ENCODE measurements at places on chromosomes 12 and 14.

DNA sequence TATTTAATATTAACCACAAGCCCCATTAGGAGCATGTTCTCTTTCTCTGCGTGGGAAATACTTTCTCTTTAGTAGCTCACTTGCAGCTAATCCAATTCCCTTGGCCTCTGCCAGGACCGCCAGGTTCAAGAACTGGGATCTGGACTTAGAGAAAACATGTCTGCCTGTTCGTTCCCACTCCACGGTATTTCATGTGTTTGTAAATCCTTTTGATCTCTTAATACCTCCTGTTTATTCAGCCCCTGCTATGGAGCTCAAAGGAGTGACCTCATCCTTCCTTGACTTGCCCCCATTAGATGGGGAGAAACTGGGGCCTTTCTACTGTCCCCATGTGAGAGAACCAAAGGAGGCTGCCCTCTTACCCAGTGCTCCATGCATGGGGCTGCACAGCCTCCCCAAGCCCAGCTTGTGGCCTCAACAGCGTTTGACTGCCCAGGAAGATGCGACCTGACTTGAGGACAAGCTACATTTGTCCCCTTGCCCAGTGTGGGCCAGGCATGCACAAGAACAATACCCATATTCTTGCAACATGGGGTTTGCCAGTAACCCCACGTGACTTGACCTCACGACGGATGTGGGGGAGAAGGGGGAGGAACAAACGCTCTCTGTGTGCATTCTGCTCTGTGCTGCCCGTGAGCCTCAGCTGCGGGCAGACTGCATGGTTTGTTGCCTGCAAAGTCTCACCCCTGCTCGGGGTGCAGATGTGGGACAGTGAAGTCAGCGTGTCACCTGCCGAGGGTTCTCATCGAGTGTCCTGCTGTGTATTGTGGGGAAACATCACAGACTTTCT, 30.3 kb downstream of the CD9 start:
- DNase-seq: peak; percentile 41

GRCh38 chr12:45914090-45914489, 76.3 kb downstream of the SCAF11 start:
- DNase-seq: no peak

DNA sequence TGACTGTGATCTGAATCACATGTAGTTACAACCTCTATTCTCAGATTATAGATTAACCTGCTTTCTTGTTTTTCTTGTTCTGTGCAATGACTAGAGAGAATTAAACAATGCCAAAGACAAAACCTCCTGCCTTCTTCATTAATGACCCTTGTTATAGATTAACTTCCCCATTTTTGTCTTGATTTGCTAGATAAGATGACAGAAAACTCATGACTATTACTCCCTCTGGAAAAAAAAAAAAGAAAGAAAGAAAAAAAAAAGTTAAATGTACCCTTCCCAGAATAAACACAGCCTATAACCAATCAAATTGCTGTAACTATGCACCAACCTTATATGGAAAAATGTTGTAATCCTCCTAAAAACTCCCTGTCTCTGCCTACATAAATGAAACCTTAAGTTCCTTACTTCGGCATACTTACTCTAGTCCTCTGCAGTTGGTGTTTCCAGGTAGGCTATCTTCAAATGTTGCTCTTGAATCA, 41.1 kb upstream of the PCED1B start:
- DNase-seq: no peak

DNA sequence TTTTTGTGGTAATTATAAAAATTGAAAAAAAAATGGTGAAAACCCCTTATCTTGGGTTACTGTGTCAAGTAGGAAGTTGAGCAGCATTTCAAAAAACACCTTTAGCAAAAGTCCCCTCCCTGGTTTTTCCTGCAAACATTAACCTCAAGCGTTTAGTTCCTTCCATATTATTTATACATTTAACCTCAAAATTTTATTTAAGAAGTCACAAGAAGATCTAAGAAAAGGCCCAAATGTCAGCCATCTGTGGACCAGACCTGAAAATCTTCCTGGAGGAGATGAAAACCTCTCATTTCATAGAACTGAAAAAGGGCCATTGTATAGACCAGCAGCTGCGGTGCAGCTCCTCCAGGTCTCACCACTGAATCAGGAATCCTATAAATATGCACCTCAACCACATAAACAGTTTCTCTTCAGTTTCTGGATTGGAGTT, 40.4 kb upstream of the BTG1 start:
- no peak for DNase-seq

DNA sequence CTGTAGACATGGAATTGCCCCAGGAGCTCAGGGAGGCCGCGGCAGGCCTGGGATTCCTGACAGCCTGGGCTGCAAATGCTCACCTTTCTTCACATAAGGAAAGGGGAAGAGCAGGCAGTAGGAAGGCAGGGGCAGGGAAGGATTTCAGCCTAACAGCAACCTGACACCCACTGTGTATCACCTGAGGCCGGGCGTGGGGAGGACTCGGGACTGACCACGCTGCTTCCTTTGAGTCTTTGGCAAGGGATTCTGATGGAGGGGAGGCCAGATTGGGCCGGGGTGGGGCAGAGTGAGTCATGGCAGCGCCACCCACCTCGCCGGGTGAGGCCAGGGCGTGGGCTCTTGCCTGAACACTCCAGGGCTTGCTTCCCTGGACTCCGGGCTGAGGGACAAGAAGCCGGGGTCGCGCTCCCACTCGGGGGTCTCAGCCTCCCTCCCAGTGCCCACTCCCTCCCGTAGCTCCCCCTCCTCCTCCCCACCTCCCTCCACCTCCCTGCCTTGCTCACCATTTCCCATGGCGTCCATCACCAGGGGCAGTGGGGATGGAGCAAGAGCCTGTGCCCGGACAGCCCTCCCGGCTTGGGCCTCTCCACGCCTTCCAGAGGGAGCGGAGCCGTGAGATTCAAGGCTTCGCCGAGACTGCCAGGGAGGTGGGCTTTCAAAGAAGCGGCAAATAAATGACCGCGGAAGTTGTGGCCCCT, 247.9 kb upstream of the RTL1 start:
- DNase-seq: no peak

DNA sequence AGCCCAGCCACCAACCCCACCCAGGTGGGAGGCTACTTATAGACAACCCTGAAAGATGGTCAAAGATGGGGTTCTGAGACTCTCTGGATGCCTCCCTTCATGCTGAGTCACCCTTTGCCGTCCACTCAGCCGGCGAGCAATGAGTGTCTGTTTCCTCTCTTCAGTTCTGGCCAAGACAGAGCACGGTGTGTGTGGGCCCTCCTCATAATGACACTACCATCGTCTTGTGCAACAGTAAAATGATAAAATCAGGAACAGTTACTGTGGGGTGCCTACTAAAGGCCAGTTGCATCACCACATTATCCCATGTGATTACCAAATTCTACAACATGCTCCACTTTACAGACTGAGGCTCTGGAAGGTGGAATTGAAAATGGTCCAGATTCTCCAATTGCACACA, 7.0 kb upstream of the BDKRB1 start:
- DNase-seq: no peak

DNA sequence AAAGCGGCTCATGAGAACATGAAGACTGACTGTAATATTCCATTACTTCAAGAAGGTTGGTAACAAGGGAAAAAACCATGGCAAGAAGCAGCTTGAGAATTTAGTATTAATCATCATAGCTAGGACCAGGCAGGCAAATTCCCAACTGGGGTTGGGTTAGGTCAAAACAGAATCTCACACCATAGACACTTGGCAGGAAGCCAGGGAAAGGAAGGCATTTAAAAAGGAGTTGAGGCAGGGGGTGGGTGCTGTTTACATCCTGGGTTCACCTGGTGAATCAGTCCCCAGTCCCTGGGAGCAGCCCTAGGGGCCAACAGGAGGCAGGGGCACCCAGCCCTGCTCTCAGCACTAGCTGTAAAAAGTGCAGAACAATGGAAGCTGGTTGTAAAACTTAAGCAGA, 108.6 kb downstream of the EGLN3 start:
- no peak for DNase-seq

DNA sequence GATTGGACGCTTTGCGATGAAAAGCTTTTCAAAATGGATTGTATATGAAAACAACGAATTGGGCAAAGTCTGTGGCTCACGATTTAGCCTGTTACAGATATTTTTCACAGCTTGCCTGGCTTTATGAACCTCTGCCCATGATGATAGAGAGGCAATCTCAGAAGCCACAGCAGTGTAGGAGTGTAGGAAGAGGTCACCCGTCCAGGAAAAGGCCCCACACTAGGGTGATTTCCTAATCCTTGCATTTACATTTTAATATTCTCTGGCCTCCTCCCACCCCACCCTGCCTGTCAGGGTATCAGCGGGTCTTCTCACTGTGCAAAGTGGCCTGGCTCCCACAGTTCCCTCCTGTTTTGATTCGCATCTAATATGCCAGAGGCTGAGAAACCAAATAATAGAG, 81.8 kb upstream of the FOXN3 start:
- no peak for DNase-seq

- no peak for DNase-seq
Measured at GRCh38 chr14:74018174-74018585, 908 bp downstream of the ENTPD5 start.

DNA sequence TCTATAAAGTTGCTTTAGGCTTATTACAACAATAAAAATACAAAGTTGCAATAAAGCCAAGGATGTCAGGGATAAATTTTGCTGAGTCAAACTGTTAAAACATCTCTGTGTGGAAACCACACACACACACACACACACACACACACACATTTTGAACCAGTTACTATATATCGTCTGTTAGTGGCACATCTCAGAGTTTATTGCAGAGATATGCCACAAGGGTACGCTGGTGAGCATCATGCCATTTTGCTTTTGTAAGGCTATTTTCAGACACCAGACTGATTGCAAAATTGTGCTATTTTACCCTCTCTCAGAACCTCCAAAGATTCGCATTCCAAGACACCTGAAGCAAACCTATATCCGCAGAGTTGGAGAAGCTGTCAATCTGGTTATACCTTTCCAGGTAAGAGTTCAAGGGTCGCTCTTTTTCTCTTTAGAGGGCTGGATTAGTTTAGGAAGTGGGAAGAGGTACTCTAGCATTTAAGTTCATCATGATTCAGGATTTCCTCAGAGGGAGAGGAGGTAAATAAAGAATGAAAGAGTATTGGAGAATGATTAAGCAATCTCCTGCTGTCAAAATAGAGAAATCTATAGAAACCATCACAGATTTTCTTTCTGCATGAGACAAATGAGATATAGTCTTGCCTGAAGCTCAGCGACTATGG, 27.3 kb upstream of the CHPT1 start:
- peak; percentile 1 for DNase-seq

DNA sequence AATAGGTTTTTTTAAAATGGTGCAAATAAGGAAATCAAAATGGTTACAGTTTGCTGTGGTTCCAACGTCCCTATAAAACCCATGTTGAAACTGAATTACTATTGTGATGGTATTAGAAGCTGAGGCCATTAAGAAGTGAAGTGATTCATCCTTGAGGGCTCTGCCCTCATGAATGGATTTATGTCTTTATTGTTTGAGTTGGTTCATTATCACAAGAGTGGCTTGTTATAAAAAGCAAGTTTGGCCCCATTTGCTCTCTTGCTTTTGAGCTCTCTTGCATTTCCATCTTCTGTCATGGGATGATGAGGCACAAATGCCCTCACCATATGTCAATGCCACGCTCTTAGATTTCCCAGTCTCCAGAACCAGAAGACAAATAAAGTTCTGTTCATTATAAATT, 62.3 kb downstream of the PRKD1 start:
- DNase-seq: no peak
